ENCODE measurements at places on chromosomes 13 and 19.

GRCh38 chr19:18735752-18736151, 52.3 kb downstream of the CRTC1 start:
- no peak for DNase-seq

DNA sequence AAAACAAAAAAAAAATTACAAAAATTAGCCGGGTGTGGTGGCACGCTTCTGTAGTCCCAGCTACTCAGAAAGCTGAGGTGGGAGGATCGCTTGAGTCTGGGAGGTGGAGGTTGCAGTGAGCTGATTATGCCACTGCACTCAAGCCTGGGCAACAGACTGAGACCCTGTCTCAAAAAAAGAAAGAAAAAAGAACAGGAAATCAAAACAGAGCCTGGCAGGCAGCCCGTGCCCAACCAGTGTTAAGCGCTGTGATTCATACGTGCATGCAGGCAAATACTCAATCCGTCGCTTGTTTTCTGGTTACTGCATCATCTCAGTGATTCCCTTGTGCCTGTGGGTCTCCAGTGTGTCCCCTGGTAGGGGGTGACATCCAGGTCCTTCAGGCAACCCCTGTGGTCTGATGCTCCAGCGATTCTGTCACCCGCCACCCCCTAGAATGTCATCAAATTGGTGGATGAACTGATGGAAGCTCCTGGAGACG, 18.1 kb downstream of the DDX39A start:
- DNase-seq = no peak

GRCh38 chr13:87675851-87676250, 4.7 kb downstream of the SLITRK5 start:
- DNase-seq = no peak

DNA sequence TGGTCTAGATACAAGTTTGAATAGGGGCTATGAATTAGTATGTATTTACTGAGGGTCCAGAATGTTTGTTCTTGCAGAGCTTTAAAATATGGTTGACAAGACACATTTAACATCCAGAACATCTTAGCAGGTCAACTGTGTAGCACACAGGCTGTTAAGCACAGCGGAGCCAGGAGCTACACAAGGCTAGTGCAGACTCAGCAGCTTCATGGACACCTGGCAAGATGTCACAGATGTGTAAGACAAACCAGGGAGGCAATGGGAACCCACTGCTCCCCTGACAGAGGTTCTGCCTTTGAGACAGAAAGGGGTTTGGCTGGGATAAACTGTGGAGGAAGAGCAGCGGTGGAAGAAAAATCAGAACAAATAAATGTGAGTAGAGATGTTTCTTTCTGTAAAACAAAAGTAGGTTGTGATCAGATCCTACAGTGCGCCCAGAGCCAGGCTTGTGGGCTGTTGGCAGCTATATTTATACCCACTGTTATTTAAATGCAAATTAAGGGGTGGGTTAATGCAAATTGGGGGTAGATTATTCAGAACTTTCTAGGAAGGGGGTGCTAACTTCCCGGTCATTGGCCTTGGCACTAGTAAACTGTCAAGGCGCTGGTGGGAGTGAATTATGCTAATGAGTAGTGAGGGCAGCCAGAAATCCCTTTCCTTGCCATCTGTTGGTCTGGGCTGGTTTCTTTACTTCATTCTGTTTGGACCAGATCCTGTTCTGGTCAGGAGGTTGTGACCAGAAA, 33.0 kb downstream of the MIPEP start:
- DNase-seq = no peak

DNA sequence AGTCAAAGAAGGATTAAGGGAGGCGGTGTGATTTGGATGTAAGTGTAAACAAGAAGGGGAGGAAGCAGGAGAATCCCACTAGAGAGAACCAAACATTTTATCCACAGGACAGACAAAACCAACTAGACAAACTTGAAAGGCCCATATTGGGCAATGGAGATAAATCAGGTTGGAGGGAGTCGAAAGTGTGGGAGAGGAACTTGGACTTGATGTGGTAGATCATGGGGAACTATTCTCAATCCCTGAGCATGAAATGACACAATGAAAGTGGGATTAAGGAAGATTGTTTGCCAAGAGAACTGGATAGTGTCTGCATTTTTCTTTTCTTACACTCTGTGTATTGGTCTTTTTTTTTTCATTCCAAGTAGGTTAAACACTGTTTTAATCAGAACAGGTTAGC, 17.9 kb downstream of the GPR183 start:
- no peak for DNase-seq

GRCh38 chr13:60016229-60016628, 147.5 kb downstream of the DIAPH3 start:
- no peak for DNase-seq

GRCh38 chr13:34408640-34409039, 533.4 kb upstream of the NBEA start:
- no peak for DNase-seq

GRCh38 chr13:111044087-111044830, 70.9 kb upstream of the ARHGEF7 start:
- no peak for DNase-seq

DNA sequence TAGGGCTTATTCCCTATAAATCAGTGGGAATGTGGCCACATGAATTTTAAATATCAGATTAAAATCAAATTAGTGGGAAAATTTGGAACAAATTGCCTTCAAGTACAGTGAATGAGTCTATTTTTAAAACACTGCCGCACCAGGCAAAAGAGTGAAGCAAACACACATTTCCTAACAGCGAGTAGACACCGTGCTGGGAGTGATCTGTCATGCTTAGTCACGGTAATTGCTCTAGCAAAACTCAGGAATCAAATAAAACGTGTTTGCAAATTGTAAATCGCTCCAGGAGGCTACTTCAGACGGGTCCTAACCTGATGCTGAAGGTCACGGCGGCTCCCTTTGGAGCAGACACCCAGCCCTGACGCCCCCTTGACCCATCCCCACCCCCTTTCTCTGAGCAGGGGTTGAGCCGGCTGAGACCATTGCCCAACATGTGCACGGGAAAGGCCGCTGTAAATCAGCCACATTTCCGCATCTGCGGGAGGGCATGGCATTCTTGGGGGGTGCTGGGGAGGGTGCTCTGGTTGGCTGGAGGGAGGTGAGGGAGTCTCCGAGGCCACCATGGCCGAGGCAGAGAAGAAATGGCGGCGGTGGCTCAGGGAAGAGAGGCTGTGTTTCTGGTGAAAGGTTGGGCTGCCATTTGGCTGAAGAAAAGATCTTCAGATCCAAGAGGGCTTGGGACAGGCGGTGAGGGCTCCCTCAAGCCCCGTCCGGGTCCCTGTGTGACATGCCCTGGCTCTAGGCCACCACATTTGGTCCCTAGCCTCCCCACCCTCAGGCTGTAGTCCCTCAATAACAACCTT, 8.9 kb downstream of the CEBPA start:
- DNase-seq = peak; percentile 50

DNA sequence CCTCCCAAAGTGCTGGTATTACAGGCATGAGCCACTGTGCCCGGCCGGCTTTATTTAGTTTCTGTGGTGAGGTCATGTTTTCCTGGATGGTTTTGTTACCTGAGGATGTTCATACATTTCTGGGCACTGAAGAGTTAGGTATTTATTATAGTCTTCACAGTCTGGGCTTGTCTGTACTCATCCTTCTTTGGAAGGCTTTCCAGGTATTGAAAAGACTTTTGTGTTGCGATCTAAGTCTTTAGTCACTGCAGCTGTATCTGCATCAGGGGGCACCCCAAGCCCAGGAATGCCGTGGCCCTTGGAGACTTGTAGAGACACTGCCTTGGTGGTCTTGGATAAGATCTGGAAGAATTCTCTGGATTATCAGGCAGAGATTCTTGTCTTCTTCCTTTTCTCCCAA, 12.8 kb downstream of the BLOC1S3 start:
- no peak for DNase-seq

GRCh38 chr13:106132216-106132615, 403.2 kb downstream of the EFNB2 start:
- no peak for DNase-seq

- no peak for DNase-seq
Observed at GRCh38 chr13:49927755-49928154, 8.4 kb downstream of the SPRYD7 start.

DNA sequence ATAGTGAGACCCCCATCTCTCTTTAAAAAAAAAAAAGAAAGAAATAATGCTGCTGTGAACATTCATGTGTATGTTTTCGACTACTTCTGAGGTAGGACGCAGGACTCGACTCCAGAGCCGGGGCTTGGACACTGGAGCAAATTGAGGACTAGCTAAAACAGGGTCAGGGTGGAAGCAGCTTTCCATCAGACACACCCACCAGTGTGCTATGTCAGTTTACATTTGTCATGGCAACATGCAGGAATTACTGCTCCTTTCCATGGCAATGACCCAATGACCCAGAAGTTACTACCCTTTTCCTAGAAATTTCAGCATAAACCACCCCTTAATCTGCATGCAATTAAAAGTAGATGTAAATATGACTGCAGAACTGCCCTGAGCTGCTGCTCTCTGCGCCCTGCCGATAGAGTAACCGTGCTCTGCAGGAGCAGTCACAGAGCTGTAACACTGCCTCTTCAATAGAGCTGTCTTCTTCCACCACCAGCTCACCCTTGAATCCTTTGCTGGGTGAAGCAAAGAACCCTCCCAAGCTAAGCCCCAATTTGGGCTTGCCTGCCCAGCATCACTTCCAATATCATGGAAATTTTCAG, 61.6 kb upstream of the ZNF599 start:
- no peak for DNase-seq

DNA sequence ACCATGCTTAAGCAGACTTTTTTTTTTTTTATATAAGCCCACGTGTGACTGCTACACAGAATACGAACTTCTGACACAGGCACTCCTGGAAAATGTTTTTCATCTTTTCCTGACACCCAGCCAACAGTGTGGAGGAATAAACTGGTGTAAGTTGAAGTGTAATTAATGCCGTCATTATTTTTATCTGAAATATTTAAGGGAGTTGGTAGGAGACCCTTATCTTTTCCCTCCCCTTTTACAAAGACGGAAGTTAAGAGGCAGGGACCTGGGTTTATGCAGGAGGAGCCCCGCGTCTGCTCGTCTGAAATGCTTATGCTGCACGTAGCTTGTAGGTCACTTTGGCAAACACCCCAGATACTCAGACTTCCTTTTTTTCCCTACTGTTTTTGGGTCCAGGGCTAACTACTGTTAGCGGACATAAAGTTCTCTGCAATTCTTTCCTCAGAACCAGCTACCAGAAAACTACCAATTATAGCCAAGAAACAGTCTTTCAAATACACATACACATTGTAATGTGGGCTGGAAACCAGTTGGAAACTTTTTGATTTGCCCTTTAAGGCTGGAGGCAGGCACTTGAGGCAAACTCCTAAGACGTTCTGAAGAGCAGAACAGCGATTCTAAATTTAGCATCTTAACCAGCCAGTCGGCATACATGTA, 50.8 kb downstream of the EFNB2 start:
- DNase-seq = no peak

DNA sequence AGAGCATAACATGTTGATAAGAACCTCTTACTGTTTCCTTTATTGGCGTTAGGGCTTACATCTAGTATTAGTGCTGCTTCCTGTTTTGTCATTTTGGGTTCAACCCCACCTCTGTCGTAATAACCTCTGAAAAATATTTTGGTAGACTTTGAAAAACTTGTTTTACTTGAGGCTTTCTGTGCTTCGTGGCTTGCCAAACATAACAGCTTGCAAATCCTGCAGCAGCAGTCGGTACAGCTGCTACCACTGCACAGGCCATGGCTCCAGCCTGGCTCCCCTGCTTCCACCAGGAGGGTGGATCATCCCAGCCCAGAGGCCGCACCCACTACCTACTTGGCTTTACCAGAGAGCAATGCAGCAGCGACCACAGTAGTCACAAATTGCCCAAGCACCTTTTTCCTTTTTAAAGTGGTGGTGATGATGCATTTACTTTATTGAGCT, 11.8 kb upstream of the CEACAM4 start:
- DNase-seq = no peak

- no peak for DNase-seq
Observed at GRCh38 chr13:94419304-94419924, 60.1 kb downstream of the DCT start.

DNA sequence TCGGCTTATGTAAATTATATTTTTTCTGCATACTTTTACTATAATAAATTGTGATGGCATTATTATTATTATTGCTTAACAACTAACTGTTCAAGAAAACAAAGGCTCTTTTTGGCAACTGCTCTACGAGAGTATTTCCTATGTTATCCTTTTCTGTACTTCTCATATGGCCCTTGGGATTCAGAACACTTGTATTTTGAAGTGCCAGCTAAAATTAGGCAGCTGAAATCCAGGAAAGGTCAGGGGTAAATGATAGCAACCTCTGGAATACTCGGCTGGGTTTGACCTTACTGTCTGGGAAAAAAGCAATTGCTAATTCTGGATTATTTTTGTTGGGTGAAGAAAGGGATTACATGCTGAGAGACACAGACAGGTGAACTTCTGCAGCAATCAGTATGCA, 23.9 kb downstream of the EDNRB start:
- DNase-seq = no peak

GRCh38 chr19:29934781-29935180, 7.3 kb upstream of the URI1 start:
- DNase-seq = no peak

DNA sequence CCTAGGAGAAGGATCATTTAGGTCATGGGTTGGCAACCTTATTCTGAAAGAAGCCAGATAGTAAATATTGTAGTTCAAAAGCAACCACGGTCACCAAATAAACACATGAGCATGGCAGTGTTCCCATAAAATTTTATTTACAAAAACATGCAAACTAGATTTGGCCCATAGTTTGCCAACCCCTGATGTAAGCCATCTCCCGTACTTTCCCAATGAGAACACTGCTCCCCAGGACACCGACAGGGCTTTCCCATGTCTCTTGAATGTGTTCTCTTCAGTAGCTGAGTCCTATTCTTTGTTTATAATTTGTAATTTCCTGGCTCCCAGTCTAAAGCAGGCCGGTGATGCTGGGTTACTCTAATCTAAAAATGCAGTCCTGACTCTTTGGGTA, 239.6 kb downstream of the LHFPL6 start:
- DNase-seq = no peak

DNA sequence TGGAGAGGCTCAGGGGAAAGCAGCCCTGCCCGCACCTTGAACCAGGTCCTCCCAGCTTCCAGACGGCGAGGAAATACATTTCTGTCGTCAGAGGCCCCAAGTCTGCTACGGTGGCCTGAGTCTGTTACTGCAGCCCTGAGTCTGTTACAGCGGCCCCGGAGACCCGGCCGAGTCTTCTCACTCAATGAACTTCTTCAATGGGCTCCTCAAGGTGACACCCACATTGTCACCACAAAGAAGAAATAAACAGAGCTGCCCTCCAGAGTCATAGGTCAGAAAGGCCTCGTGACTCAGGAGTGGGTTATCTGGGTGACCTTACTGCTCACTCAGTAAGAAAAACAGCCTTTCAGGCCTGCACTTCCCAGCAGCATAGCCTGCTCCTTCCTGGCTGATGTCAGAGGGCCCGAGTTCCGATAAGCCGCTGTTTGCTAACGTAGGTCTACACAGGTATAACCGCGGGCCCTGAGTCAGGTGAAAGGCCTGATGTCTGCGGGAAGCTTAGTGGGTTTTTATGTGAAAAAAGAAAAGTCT, 66.9 kb upstream of the TM9SF2 start:
- DNase-seq = no peak

Data from right kidney (tissue), 9 donors.